ENCODE measurements at places on chromosomes 7 and 10.

GRCh38 chr10:130935897-130936550, 375.5 kb downstream of the TCERG1L start:
- no peak for DNase-seq

GRCh38 chr7:20329389-20330238, 1.1 kb upstream of the ITGB8 start:
- DNase-seq, result peak; percentile 95

- no peak for DNase-seq
These were observed 19.6 kb downstream of the AVPI1 start for GRCh38 chr10:97667463-97667862.

DNA sequence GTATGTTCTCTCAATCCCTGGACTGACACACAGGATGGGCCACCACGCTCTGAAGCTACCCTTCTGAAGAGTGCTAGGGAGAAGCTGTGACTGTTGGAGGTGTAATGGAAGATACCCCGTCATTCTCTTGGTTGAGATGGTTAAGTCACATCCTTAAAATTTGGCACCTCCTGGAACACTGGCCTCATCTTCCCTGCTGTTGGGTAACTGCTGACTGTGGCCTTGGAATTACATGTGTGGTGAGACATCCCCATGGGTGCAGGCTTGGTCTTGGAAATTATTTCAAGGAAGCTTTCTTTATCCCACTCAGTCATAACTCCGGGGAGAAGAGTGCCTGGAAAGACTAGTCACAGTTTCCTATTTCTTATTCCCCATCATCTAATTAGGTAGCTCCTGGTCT, 62.0 kb downstream of the LRMDA start:
- DNase-seq, result no peak

GRCh38 chr7:103343332-103343731, 1.2 kb downstream of the DNAJC2 start:
- DNase-seq, result no peak

DNA sequence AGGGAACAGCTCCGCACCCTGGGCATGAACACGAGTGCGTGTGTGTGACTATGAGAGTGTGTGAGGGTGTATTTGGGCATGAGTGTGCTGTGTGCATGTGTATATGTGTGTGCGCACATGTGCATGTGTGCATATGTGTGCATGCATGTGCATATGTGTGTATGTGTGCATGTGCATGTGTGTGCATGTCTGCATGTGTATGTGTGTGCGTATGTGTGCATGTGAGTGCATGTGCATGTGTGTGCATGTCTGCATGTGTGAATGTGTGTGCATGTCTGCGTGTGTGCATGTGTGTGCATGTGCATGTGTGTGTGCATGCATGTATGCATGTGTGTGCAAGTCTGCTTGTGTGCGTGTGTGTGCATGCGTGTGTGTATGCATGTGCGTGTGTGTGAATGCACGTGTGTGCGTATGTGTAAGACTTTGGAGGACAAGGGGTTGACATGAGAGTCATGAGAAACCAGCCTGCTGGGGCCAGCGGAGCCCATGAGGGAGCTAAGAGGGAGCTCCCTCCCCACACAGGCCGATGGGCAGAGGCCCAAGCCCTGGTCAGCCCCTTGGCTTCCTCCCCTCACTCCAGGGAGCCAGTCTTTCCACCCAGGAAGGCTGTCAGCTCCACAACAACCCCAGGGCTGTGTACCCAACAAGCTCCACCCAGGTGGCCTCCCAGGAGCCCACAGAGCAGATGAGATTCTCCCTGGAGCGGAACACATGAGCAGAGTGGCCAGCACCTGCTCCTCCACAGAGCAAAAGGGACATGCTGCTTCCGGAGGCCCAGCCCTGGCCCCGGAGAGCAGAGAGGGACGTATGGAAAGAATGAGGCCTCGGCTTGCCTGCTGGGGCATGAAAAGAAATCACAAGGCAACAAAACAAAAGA, 142.5 kb upstream of the PPP2R2D start:
- DNase-seq, result no peak

DNA sequence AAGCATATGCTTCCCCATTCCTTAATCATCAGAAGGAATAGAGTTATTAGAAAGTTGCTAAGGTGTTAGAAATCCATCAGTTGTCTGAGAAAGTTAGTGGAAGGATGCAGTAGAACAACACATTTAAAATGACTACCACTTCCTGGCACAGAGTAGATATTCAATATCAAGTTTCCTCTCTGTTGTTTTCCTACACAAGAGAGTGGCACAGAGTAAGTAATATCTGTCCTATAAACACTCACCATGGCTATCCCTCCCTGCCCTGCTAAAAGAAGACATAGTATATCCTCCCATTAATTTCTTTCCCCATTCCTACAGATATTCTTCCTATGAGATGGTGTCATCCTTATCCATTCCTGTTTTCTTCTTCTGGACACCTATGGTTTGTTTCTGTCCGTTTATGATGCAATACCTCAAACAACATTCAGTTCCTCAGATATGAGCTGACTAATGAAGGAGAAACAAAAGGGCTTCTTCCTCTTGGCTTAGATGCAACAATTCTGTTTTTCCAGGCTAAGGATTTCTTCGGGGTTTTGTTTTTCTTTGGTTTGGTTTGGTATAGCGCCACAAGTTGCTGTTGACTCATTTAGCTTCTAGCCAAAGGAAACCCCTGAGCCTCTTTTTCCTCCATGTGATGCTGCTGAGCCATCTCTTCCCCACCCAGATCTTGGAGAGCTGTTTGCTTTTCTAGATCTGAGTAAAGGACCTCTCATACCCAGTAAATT, 32.9 kb upstream of the BPGM start:
- DNase-seq, result no peak

GRCh38 chr7:149330914-149331567, 69.0 kb downstream of the ZNF783 start:
- DNase-seq, result peak; percentile 16
